ENCODE measurements at places on chromosomes 1 and 21.

DNA sequence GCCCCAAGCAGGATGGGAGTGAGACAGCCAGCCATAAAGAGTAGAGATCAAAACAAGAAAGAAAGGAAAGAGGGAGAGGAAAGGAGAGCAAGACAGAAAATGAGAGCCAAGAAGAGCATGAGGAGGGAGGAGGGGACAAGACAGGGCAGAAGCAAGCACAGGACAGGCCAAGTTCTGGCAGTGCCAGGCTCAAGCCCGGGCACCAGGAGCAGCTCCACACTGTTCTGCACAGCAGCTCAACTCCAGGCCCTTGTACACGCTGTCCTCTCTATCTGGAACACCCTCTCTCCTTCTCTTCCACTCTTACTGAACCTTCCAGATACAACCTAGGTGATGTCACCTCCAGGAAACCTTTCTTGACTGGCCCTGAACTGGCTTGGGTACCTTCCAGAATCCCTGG, 11.7 kb downstream of the IFFO2 start:
- DNase-seq: no peak

- DNase-seq: no peak
Observed at GRCh38 chr1:20633190-20634064, at the start of gene PINK1. PINK1 (plus strand) TSS chr1:20633458; CDS start chr1:20633549, 91 bp downstream.

- DNase-seq: no peak
Observed at GRCh38 chr1:15186073-15186845, 32.7 kb downstream of the TMEM51 start.

DNA sequence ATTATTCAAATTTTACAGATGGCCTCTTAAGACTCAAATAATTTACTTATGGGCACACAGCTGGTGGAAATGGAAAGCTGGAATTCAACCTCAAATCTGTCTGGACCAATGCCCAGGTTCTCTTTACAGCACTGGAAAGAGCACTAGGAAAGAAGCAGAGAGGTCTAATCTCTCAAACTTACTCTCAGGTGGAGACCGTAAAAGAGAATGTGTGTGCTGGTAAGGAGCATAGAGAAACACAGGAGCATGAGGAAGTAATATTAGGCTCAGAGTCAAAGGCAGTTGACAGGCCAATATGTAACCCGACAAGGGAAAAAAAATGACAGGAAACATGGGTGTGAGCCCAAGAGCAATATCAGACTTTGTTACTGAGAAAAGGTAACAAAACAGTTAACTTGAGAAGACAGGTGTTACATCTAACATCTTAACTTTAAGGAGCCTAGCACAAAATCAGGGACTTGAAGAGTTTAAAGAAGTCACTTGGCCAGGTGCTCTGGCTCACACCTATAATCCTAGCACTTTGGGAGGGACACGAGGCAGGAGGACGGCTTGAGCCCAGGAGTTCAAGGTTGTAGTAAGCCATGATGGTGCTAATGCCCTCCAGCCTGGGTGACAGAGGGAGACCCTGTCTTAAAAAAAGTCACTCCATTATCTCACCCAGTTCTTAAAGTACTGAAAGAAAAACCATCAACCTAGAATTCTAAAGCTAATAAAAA, 20.7 kb downstream of the PPP1R15B start:
- DNase-seq: no peak

DNA sequence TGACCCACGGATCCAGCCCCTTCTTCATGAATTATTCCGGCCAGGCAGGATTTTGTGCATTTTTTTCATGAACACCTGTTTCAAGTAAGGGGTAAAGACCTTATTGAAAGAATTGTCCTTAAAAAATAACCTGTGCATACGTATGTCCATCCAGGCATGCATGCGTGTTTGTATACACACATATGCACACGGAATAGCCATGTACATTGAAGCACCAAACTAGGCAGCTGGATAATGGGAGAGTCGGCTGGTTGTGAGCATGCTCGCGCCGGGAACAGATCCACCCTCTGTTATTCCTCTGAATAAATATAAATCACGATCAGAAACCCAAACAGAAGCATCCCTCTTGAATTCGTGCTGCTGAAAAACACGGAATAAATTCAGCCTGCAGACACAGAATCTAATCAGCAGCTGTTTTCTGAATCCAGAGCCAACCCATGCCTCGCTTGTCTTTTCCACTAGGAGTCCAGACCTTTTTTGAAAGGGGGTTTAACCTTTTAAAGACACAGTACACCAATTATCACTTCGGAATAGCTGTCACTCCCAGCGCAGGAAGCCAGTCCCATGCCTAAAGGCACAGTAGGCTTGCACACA, at the start of gene HIVEP3:
Gene HIVEP3, minus strand, starts transcription at position 473 of the 594 bp plus-strand sequence.
- no peak for DNase-seq

DNA sequence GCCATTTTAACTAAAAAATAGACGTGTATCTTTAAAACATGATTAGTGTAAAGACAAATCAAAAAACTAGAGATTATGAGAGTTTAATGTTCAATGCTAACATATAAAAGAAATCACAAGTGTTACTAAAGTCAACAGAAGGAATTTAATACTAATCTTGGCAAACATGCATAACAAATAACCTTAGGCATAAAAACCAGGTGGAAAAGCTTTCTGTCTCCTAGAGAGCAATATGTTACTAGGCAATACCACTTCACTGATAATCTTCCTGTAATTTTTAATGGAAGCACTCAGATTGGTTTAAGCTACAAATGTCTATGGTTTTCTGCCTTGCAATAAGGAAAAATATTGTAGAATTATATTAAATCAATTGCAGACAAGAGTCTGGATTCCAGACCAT, 121.9 kb downstream of the NME7 start:
- no peak for DNase-seq

- no peak for DNase-seq
Observed at GRCh38 chr1:156833603-156834002, 17.0 kb upstream of the SH2D2A start.

DNA sequence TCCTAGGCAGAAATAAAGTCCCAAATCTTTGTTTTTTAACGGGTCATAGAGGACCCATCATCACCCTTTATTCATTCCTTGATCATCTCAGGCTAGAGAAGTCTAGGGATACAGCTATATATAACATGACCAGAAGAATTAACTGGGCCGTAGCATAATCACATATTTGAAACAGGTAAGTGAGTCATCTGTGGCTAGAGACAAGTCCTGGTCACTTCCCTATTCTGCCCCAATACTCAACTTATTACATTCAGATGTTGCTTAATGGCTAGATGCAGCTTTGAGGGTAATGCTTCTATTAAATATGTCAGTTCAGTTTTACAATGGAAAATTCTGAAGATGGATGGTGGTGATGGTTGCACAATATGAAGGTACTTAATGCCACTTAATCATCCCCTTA, 47.0 kb downstream of the EXO1 start:
- DNase-seq: no peak

DNA sequence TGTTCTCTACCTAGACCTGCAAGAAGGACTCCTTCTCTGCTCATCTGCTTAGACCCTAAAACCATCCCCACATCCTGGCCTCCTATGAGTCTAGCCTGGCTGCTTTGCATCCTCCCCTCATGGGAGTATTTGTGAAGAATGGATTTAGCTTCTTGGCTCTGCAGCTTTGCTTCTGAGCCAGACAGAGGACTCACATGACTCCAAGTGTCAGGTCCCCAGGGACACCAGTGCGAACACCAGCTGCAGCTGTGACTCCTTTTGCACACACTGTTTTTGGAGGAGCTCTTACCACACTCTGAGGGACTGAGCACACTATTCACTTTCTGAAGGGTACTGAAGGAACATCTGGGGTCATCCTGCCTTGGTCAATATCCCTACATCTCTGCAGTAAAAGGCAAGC, 131.8 kb upstream of the SGIP1 start:
- DNase-seq: no peak

GRCh38 chr1:85297855-85298629, 21.6 kb upstream of the BCL10 start:
- peak; percentile 100 for DNase-seq

DNA sequence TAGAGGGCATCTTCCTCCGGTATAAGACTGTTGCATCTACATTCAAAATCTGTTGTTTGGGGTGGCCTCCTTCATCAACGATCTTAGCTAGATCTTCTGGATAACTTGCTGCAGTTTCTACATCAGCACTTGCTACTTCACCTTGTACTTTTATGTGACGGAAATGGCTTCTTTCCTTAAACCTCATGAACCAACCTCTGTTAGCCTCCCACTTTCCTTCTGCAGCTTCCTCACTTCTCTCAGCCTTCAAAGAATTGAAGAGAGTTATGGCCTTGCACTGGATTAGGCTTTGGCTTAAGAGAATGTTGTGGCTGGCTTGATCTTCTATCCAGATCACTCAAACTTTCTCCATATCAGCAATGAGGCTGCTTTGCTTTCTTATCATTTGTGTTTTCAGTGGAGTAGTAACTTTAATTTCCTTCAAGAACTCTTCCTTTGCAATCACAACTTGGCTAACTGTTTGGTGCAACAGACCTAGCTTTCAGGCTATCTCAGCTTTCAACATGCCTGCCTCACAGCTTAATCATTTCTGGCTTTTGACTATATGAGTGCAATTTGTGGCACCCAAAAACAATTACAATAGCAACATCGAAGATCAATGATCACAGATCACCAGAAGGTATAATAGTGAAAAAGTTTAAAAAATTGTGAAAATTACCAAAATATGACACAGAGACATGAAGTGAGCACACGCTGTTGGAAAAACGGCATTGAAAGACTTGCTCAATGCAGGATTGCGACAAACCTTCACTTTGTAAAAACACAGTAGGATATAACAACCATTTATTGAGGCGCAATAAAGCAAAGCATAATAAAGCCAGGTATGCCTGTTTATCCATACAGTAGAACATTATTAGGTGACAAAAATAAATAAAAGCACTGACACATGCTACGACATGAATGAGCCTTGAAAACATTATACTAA, 56.7 kb upstream of the GFI1 start:
- no peak for DNase-seq

DNA sequence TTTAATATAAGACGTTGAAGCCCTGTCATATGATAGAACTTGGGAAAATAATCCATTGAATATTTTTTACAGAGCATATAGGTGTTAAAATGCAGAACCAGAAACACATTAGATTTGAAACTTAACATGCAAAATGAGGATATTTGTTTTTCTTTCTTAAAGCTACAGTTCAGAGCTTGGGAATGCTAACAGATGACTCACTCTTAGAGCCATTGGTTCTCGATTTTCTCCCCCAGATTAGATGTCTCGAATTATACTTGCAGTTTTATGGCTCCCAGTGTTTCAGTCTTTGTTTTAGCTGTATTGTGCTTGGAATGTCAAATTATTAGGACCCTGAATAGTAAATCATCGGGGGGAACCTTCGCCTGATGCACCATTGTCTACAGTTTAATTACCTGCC, 575.7 kb upstream of the ZP4 start:
- DNase-seq: no peak

DNA sequence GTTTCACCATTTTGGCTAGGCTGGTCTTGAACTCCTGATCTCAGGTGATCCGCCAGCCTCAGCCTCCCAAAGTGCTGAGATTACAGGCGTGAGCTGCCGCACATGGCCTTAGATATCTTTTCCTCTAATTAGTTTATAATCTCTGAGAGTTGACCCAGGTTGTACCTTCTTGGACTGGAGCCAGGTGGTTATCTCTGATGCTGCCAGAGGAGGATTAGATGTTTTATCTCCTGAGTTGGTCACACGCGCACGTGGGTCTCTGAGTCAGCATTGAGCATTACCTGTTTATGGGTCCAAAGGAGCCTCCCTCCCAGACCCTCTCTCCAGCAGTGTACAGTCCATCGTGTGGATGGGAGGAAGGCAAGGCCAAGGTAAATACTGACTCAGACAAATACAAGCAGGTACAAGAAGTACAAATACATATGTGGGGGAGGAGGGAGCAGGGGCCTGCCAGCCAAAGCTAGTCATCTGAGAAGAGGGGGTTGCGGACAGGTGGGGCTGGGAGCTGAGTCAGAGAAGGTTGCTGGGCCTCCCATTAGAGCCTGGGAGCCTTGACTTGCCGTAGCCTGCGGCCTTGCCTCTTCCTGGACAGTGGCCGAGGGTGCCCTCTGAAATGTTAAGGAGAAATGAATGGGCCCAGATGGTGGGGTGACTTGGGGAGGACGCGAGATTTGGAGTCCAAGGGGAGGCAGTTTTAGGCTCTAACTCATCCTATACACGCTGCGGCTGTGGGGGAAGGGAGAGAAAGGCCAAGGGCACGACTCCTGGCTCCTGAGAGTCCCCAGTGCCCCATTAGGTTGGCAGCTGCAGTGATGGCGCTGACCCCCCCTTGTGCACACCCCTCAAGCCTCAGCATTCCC, 13.1 kb downstream of the IL6R start:
- no peak for DNase-seq

GRCh38 chr1:95003433-95003738, 69.4 kb downstream of the ALG14 start:
- DNase-seq: no peak

GRCh38 chr1:170530972-170531757, 801 bp upstream of the GORAB start:
- no peak for DNase-seq

- no peak for DNase-seq
Observed at GRCh38 chr1:61749574-61749973, 7.3 kb downstream of the PATJ start.

- DNase-seq: no peak
Observed at GRCh38 chr1:110309139-110309538, 30.0 kb upstream of the RBM15 start.

- no peak for DNase-seq
Observed at GRCh38 chr1:177054542-177054941, 110.0 kb downstream of the ASTN1 start.

GRCh38 chr1:41679531-41679930, 195.0 kb upstream of the EDN2 start:
- no peak for DNase-seq

Measured in glomerular endothelial cell (primary cell).